ENCODE measurements at places on chromosomes 13 and 19.

- no peak for DNase-seq
Observed at GRCh38 chr13:111483621-111483987, 163.2 kb downstream of the TEX29 start.

GRCh38 chr13:98405107-98405571 lies 171.8 kb downstream of the STK24 start:
- peak; percentile 29 for DNase-seq

DNA sequence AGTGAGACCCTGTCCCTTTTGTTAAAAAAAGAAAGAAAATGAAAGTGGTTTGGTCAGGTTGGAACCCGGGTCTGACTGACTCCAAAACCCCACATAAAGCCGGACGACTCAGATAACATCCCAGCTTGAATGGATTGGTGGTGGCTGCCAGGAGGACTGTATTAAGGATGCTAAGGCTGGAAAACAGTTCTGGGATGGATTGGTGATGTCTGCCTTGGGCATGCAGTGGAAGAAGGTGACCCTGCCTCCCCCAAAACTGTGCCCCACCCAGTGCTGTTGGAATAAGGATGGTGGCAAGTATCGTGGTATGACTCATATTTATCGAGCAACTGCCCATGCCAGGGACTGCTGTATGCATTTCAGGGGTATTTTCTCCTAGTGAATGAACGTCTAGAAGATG lies 18.5 kb upstream of the COLGALT1 start:
- no peak for DNase-seq

- no peak for DNase-seq
Observed at GRCh38 chr13:111382877-111383276, 62.4 kb downstream of the TEX29 start.

- no peak for DNase-seq
Observed at GRCh38 chr19:21584537-21584936, 79.1 kb downstream of the ZNF429 start.

GRCh38 chr13:29676535-29676934 lies 81.0 kb upstream of the SLC7A1 start:
- no peak for DNase-seq

- DNase-seq: no peak
Observed at GRCh38 chr13:105914291-105915036, 621.0 kb downstream of the EFNB2 start.

DNA sequence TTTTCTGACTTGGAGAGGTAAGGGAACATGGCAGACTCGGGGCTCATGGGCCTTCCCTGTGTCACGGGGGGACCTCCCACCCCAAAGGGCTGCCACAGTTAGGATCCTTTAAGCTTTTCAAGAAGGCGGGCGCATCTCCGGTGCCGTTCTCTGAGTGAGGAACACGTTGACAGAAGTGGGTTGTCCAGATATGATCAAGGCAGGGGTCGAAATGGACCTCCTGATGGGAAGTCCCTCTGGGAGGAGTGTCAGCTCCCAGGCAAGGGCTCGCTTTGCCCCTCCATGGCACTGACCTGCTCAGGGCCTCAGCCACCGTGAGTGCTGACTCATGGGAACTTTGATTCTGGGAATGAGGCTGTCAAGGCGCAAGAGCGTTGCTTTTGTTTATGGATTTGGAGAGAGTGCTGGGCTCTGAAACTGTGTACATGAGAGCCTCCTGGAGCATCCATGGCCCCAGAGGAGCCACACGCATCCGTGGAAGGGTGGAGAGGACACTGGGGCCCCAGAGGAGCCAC lies 6.5 kb upstream of the TEX29 start:
- DNase-seq: no peak

DNA sequence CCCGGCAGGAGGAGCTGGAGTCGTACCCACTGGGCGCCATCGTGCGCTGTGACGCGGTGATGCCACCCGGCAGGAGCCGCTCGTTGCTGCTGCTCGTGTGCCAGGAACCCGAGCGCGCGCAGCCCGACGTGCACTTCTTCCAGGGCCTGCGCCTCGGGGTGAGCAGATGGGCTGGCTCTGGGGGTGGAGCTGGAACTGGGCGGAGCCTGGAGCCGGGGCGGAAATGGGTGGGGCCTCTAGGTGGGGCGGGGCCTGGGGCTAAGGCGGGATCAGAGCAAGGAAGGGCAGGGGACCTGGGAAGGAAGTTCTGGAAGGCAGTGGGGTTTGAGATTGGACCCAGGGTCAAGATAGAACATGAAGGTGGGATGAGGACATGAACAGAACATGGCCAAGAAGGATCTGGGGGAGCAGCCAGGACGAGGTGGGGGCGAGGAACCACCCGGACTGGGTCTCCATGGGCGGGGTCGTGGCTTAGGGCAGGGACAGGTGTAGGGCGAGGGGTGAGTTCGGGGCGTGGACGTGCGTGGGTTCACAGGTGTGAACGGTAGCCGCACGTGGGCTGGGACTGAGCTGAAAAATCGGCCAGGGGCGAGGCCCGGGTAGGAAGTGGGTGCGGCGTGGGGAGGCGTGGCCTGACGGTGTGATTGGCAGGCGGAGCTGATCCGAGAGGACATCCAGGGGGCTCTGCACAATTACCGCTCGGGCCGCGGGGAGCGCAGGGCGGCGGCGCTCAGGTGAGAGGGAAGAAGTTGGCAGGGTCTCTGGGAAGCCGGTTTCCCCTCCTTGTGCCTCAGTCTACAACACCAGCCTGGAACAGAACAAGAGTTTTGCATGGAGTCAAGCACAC lies 4.7 kb downstream of the EPS8L1 start:
- peak; percentile 68 for DNase-seq

GRCh38 chr13:30714629-30715371 lies 20.5 kb upstream of the ALOX5AP start:
- DNase-seq: no peak

DNA sequence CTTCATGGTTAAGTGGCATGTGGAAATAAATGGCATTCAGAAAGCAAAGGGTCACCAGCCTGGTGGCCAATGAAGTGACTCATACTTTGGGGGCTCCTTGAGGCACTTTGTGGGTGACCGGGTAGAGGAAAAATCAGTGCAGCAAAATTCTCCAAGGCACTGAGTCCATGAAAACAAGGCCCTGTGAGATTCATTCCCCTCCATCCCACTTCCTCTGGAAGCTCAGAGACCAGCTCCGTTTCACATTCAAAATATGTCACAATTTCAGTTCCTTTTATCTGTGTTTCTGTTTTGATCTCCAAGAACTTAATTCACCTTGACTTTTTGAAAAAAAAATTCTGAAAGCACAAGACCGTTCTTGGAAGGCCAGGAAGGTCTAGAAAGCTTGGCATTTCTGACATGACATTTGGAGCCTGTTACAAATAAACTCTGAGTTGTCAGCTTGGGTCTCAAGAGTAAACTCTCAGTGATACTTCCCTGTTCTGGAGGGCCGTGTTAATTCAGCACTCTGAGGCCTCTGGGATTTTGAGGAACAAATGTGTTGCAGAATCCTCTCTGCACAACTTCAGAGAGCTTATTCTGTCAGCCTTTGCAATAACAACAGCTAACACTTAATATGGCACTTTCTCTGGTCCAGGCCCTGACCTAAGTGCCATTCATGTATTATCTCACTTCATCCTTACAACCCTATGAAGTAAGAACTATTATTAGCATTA lies 6.8 kb downstream of the CYSLTR2 start:
- peak; percentile 19 for DNase-seq

- no peak for DNase-seq
Observed at GRCh38 chr13:106815545-106815944, 247.6 kb upstream of the ARGLU1 start.

DNA sequence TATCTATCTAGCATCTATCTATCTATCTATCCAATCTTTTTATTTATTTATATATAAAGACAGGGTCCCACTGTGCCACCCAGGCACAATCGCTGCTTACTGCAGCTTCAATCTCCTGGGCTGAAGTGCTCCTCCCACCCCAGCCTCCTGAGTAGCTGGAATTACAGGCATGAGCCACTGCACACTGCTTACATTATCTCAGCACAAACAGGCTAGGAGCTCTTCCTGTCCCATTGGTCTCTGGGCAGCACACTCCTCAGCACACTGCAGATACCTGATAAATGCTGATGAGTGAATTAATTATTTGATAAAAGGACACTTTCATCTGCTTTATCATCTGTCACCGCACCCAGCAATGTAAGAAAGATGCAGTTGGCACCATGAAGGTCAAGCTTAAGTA lies 16.1 kb downstream of the ZNF562 start:
- DNase-seq: no peak

GRCh38 chr13:97539651-97540610 lies 106.0 kb downstream of the RAP2A start:
- no peak for DNase-seq

- DNase-seq: no peak
Observed at GRCh38 chr19:7657131-7657751, 11.6 kb upstream of the RETN start.

DNA sequence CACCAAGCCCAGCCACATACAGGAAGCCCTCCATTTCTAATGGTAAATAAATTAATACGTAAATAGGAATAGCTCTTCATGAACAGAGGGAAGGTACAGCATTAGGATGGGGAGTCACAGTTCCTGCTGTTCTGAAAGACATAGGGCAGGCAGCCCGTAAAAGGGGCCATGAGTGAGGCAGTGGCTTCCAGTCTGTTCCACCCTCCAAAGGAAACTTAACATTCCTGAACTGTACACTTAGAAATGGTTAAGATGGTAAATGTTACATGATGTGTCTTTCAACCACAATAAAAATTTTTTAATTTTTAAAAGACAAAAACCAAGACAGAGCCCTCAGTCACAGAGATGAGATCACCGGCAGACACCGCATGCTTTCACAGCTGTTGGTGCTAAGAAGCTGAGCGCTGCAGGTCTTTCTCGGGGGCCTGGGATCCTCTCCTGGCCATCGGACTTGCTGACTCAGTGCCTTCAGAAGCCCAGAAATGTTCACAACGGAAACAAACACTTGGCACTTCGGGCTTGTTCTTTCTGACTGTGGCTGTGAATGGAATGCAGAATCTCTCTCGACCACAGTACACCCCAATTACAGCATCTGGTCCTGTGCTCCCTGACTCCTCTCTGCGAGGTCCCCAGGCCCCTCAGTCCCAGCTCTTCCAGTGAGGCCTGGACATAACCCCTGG lies 36.4 kb downstream of the EPS15L1 start:
- no peak for DNase-seq

DNA sequence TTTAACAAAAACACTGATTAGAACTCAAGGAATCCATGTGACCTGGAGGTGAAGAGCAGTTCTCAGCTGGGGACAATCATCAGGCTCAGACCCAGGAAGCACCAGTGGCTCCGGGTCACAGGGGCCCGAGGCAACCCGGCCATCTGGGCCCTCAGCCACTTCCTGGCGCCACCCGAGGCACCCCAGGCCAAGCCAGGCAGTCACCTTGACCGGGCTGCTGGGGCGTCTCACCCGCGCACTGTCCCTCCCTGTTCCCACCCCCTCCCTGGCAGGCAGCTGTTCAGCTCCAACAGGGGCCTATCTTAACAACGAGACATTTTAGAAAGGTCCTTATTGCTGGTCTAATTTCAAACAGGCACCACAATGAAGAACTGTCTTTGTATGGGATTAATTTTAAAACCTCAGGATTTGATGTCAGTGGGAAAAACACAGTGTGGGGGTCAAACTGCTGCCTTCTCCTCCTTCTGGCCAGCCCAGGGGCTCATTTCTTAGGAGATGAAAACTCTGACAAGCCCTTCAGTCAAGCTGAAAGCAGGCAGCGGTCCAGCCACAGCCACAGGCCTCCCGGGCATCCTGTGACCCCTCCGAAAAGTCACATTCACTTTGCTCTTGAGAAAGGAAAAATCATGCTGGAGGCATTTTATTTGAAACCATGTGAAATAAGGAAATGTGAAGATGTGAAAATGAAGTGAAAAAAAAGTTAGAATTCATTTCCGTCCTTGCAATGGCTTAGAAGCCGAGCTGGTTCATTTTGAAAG lies 83.3 kb downstream of the KCTD15 start:
- no peak for DNase-seq

- peak; percentile 42 for DNase-seq
Observed at GRCh38 chr19:8585894-8586750, 8.9 kb upstream of the MYO1F start.

DNA sequence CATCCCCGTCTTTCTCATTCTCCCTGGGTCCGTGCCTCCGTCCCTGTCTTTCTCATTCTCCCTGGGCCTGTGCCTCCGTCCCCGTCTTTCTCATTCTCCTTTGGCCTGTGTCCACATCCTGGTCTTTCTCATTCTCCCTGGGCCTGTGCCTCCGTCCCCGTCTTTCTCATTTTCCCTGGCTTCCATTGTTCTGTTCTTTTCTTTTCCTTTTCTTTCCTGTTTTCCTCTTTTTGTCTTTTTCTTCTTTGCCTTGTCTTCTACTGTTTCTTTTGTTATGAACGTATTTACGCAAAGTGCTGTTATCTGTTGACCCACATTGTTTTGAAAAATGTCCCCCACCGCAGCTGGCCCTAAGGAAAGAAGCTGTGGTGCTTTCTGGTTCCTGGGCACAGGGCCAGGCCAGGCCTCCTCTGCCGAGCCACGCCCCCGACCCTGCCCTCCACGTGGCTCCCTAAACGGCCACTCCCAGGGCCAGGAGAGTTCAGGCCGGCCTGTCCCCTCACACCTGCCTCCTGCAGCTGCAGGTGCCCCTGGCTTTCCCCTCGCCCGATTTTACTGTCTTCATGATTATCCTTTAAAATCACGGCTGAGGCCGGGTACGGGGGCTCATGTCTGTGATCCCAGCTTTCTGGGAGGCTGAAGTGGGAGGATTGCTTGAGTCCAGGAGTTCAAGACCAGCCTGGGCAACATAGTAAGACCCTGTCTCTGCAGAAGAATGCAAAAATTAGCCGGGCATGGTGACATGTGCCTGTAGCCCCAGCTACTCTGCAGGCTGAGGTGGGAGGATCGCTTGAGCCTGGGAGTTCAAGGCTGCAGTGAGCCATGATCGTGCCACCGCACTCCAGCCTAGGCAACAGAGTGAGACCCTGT lies 14.0 kb upstream of the TMPRSS9 start:
- no peak for DNase-seq

DNA sequence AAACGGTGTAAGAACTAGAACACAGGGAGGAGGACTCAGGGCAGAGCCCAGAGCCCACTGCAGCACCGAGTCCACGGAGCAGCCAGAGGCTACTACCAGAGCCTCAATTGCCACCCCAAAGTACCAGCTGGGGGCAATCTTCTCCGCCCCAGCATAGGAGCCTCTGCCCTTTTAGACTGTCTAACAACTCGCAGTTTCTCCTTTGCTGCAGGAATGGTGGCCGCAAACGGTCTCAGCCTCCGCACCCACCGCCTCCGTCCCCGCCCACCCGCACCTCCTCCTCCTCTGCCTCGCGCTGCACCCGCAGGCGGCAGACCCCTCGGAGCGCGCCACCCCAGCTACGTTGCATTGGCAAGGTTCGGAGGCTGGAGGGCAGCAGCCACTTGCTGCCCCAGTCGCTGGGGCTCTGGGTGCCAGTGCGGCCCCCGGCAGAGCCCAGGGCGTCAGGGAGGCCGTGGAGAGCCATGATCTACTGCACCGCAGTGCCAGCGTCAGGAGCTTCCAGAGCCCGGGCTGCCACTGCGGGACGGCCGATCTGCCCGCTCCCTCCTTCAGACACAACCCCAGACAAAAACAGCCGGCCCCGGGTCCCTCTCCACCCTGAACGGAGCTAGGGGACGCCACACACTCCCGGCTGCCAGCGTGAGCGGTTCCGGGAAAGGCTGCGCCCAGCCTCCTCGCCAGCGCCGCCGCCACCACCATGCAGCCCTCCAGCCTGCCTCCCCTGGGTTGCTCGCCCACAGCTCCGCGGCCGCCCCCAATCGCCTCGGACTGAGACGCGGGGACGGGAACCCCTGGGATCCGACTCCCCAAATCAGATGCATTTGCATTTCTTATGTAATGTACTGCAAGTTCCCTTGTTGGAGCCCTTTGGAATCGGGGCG lies 1.8 kb downstream of the FGF14 start:
- DNase-seq: peak; percentile 75

Measured in retina (tissue), 1 donor.